H1 (cell line): ENCODE measurements at places on chromosomes 6 and 20.
A peak's percentile ranks its signal among the peaks of the same experiment; 100 is the strongest.

DNA sequence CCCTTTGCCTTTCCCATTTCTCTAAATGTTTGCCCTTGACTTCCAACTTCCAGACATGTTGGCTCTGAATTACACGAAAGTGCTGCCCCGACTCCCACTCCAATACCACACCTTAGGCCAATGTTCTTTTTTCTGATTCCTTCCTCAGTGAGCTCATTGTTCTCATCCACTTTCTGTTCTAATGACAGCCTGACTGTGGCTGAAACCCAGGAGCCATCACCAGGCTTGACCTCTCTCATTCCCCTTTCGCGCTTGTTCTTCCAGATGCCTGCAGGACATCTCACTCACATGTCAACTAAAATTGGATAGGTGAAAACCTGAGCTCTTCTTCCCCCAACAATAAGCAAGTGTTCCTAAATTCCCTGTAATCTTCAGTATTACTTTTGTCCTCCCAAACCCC is 40.4 kb downstream of the PTPRK start:
- no peak for DNase-seq

DNA sequence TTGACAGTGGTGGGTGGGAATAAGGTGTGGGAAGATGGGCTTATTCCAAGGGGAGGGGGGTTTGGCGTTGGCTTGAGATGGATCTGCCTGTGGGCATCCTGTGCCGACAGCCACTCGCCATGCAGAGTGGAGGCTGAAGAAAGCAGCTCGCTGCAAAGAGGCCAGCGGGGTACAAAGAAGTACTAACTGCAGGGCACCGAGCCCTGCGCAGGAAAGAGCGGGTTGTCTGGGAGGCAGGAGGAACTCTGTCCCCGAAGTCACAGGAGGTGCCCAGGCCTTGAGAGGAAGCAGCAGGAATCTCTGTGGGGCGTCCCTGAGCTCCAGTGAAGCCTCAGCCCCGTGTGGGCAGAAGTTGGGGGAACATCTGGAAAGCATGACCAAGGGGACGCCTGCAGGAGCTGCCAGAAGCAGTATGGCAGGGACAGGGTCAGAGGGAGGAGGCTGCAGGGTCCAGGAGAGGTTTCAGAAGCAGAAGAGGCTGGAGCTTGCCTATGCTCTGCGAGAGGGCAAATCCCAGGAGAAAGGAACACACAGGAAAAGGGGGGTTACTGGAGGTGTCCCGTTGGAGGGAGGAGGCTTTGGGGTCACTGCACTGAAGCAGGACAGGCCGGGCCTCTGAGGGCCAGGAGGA is 77.2 kb downstream of the THBS2 start:
- DNase-seq = no peak

DNA sequence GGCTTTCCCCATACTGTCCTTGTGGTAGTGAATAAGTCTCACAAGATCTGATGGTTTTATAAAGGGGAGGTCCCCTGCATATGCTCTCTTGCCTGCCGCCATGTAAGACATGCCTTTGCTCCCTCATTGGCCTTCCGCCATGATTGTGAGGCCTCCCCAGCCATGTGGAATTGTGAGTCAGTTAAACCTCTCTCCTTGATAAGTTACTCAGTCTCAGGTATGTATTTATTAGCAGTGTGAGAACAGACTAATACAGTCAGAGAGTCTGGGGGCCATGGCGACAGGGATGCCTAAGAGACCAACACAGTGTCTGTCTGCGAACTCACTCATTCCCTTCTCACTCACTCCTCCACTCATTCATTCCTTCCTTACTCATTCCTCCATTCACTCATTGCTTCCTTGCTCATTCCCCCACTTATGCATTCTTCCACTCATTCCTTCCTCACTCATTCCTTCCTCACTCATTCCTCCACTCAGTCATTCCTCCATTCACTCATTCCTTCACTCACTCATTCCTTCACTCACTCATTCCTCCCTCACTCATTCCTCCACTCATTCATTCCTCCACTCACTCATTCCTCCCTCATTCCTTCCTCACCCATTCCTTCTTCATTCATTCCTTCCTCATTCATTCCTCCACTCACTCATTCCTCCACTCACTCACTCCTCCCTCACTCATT is 137.5 kb upstream of the AGPAT4 start:
- DNase-seq = no peak

DNA sequence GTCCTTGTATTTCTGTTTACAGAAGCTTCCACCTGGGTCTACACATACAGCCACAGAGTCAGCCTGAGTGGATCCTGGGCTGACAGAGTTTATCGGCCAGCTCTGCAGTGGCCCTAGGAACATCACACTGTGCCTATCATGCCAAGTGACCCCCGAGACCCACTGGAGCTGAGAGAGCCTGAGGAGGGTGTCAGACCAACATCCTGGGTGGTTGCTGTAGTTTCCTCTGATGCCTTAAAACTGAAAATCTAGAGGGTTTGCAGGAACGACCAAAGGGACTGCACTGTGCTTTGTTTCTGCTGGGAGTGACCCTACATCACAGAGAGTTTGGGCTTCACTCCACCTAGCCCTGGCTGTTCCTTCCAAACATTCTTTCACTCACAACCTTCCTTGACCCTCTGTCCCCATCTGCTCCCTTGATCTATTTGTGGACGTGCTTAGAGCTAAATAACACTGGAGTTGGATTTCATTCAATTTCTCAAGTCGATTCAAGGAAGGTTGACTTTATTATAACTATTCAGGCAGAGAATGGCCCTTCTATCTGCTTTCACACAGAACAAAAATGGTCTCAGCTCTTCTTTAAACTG is 18.1 kb downstream of the MYLK4 start:
- no peak for DNase-seq

GRCh38 chr20:13102237-13102636 is 93.5 kb downstream of the SPTLC3 start:
- DNase-seq = no peak

GRCh38 chr20:19368351-19368750 is 155.9 kb downstream of the SLC24A3 start:
- DNase-seq = no peak

- DNase-seq = no peak
Measured at GRCh38 chr6:39876111-39876510, 58.2 kb downstream of the MOCS1 start.

DNA sequence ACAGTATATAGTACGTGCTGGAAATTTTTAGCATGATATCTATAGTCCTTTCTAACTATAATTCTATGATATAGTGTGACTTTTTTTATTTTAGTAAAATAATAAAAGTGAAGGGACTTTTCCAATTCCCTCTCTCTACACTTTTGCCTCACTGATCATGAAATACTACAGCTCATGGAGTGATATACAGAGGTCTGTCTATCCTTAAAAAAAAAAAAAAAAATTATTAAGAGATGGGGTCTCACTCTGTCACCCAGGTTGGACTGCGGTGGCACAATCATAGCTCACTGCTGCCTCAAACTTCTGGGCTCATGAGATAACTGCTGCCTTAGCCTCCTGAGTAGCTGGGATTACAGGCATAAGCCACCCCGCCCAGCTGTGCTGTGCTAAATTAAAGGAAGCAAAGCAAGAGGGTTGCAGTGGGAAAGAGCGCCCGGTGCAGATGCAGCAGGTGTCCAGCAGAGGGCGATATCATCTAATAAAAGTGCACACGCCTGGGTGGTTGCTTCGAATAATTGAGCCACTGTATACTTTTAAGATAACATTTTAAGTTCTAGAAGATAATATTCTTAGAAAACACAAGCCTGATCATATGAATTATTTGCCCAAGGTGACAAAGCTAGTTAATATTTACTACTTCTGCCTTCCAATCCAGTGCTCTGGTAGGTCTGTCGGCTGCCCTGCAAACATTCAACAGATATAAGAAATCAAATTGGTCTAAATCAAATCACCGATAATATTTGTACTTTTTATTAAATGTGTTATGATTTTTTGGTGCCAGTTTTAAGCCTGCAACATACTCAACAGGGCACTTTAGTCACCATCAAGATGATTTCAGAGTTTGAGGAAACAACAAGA is 94.9 kb upstream of the NT5E start:
- peak; percentile 82 for DNase-seq

GRCh38 chr6:167097770-167098169 is 25.1 kb upstream of the CCR6 start:
- DNase-seq = no peak

GRCh38 chr20:17765017-17765416 is 65.3 kb downstream of the BANF2 start:
- DNase-seq = no peak

DNA sequence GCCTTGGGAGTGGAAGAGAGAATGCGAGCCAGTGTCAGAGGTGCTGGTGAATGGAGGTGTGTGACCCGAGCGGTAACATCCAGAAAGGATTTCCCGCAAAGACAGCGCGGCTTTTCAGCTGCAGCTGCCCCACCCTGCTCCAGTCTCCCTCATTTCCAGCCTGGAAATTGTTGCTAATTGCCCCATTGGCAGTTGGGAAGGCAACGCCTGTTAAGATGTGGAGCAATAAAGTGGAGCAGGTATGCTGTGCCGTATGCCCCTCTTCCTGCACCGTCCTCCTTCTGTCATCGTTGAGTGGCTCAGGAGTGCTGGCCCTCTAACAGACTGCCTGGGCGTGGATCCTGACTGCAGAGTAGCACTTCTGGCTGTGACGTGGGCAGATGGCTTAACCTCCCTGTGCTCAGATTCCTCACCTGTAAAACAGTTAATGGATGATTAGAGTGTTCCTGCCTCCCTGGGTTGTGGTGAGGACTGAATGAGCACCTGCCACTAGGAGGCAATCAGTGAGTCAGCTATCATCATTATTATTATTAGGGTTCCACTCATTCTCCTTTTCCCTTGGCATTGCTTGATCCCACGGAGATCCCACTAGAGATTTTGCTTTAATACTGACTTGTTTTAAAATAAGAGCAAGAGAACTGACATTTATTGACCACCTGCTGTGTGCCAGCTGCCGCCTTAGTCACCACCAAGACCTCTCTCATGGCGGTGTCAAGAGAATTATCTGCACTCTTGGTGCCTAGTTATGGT is 11.7 kb downstream of the ARFGEF2 start:
- DNase-seq = no peak
